ENCODE measurements at places on chromosomes 13 and 19.

GRCh38 chr13:33744589-33745369 is 73.2 kb upstream of the RFC3 start:
- no peak for DNase-seq

GRCh38 chr19:15419413-15420025 is 731 bp upstream of the AKAP8L start:
- no peak for DNase-seq

GRCh38 chr13:34020388-34020787 is 202.4 kb downstream of the RFC3 start:
- DNase-seq: no peak

- no peak for DNase-seq
These were observed 155.0 kb upstream of the SERP2 start for GRCh38 chr13:44218501-44219240.

GRCh38 chr19:11018179-11018578 is 57.3 kb downstream of the SMARCA4 start:
- DNase-seq: no peak

DNA sequence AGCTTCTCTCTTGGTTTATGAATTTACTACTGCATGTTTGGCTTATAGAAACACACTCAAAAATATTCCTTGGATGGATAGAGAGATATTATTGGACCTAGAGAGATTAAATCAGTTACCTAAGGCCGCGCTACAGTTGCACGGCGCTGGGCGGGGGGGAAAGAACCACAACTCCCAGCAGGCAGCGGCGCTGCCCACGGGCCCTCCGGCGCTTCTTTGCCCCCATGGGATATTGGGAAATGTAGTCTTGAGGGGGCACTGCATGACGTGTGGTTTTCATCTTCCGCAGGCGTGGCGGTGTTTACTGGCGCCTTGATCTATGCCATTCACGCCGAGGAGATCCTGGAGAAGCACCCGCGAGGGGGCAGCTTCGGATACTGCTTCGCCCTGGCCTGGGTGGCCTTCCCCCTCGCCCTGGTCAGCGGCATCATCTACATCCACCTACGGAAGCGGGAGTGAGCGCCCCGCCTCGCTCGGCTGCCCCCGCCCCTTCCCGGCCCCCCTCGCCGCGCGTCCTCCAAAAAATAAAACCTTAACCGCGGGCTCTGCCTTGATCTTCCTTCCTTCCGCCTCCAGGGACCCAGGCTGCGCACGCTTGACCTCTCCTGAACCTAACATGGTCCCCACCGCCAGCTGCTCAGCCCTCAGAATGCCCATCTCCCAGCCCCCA is 4.8 kb downstream of the EMP3 start:
- DNase-seq: peak; percentile 66

- DNase-seq: no peak
These were observed 2.8 kb upstream of the ANGPTL8 start for GRCh38 chr19:11236324-11237301.

DNA sequence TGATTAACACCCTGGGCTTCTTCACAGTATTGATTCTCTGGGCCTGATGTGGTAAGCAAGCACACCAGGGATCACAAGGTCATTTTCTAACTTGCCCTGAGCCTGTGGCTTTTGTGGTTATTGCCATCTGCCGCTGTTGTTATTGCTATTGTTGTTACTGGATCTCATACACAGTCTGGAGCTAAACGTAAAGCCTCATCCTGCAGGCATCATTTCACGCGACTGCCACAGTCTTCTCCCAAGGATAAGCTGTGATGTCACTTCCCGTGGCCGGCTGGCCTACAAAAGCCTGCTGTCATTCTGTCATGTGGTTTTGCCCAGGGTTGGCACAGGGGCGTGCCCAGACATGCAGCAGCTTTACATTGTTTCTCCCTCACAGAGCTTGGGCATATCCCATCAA is 154.0 kb upstream of the GPR12 start:
- no peak for DNase-seq

- no peak for DNase-seq
These were observed 443.9 kb downstream of the FGF9 start for GRCh38 chr13:22114630-22115311.

- no peak for DNase-seq
These were observed 49.3 kb downstream of the RAB20 start for GRCh38 chr13:110512198-110512740.

GRCh38 chr19:58578012-58578925 is 5.1 kb upstream of the MZF1 start:
- no peak for DNase-seq

- no peak for DNase-seq
These were observed 525 bp downstream of the CARS2 start for GRCh38 chr13:110705356-110705825.

DNA sequence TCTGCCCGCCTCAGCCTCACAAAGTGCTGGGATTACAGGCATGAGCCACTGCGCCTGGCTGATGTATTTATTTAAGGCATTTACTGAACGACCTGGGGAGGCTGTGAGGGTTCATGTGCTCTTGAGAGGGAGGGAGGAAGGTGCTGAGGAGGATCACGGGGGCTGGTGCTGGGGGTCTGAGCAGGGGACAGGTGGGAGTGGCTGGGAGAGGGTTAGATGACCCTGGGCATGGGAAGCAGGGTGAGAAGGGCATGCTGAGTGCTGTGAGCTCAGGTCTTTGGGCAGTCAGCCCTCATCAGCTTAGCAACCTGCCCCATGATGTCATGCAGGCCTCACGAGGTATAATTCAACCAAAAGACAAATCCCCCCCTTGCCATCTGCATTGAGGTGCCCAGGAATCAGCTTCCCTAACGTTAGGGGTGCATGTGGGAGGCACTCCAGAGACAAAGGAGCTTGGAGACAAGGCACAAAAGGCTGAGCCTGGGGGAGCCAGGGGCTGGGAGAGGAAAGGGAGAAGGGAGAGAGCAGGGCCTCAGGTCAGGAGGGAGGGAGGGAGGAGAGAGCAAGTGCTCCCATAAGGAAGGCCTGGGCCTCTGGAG is 36.4 kb downstream of the SUGP2 start:
- no peak for DNase-seq

GRCh38 chr13:27977476-27978300 is 8.6 kb upstream of the CDX2 start:
- DNase-seq: no peak

GRCh38 chr19:41546386-41546789 is 29.6 kb upstream of the CEACAM21 start:
- no peak for DNase-seq

- DNase-seq: no peak
These were observed 15.5 kb upstream of the RASA3 start for GRCh38 chr13:114147803-114148520.

GRCh38 chr13:80814541-80814940 is 473.6 kb upstream of the SPRY2 start:
- DNase-seq: no peak

DNA sequence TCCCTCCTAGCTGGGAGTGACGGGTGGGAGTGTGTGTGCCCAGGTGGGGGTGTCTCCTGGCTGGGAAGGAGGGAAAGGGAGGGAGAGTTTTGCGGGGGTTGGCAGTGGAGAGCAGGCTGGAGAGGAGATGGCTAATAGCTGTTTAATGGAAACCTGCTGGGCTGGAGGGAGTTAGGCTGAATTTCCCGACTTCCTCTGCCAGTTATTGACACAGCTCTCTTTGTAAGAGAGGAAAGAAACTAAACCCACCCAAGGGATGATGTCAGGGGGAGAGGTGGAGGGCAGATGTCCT is 10.2 kb upstream of the ILF3 start:
- no peak for DNase-seq

GRCh38 chr13:104460554-104460953 is 1394.3 kb upstream of the SLC10A2 start:
- no peak for DNase-seq

GRCh38 chr19:5001615-5002014 is 32.7 kb downstream of the KDM4B start:
- no peak for DNase-seq

- no peak for DNase-seq
These were observed 27.0 kb downstream of the SAE1 start for GRCh38 chr19:47157431-47158321.

DNA sequence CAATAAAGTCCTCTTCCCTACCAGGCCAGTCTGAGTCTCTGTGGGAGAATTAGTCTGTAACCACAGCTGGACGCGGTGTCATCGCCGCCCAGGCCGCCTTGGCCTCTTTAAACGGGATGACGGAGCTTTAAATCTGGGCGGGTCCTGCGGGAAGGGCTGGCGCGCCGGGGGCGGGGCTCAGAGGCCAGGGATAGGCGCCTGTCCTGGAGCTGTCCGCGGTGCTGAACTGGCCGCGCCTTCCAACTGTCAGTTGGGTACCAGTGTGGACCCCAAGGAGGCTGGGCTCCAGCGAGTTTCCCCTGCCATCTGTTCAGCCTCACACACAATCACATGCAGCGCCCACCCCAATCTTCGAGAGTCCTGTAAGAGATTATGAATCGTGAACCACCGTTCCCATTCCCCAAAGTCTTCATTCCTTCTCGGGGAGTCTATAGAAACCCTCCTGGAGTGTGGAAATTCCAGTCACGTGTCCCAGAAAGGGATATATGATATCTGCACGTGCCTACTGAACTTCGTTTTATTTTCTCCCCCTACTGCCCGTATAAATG is 11.5 kb downstream of the APLP1 start:
- no peak for DNase-seq

GRCh38 chr13:98919566-98919965 is 58.3 kb downstream of the DOCK9 start:
- no peak for DNase-seq

GRCh38 chr13:78046331-78046730 is 127.7 kb upstream of the EDNRB start:
- DNase-seq: no peak

GRCh38 chr13:96181911-96182310 is 92.0 kb downstream of the HS6ST3 start:
- no peak for DNase-seq

DNA sequence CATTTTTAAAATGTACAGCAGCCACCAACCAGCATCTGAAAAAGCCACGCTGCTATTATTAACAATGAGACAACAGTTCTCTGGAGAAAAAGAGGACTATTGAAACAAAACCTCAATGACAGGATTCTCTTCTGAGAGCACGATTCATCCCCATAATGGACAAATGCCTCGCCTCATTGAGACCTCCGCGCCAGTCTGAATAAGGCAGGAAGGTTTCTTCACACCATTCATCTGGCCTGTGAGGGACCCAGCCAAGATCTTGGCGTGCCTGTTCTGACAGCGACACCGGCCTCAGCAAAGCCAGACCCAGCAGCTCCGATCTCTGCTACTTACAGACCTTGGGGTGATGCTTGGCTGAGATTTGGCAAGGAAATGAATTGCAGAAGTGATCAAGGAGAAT is 14.8 kb downstream of the SMIM7 start:
- DNase-seq: no peak

- DNase-seq: no peak
These were observed 504.2 kb downstream of the RFC3 start for GRCh38 chr13:34322014-34322742.

DNA sequence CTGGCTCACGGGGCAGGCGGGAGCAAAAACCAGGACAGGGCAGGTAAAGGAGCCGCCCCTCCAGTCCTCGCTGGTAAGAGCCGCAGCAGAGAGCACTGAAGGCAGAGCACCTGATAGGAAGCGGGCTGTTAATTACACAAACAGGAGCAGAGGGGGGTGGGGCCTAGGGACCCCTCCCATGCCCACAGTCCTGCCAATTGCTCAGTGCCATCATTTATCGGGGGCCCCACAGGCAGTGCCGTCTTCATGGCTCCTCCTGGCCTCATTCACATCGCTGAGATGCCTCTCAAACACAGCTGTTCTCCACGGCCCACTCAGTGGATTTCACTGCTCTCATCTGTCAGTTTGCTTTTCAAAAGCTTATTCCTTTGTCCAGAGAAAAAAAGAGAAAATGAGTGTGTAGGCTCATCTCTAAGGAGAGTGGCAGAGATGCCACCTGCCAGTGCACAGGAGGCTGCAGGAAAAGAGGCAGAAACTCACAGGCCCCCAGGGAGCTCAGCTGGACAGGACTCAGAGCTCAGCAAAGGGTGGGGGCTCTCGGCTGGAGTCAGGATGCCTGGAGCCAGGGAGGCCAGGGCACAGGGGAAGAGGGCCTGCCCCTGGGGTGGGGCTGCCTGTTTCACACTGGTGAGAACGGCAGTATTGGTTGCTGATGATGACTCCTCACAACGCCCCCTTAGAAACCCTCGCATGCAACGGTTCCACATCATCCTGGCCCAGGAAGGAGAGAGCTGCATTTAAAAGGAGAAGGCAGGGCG is 174.6 kb downstream of the COL4A1 start:
- no peak for DNase-seq

DNA sequence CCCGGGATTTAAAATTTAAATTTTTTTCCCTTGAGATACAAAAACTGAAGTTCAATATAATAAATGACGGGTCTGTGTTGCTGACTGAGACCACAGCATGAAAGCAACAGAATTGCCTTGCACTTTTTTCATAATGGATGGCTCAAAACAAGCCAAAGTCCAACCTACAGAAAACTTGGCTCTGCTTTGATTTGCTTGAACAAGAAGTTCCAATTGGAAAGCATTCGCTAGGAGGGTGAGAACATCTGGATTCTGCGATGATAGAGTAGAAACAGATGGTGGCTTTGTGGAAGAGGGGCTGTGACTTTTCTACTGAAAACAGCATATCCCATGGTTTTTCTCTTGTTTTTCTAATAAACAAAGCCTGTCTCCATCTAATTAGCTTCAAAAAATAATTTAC is 46.4 kb downstream of the THSD1 start:
- no peak for DNase-seq

GRCh38 chr13:59700281-59700680 is 463.4 kb downstream of the DIAPH3 start:
- no peak for DNase-seq

DNA sequence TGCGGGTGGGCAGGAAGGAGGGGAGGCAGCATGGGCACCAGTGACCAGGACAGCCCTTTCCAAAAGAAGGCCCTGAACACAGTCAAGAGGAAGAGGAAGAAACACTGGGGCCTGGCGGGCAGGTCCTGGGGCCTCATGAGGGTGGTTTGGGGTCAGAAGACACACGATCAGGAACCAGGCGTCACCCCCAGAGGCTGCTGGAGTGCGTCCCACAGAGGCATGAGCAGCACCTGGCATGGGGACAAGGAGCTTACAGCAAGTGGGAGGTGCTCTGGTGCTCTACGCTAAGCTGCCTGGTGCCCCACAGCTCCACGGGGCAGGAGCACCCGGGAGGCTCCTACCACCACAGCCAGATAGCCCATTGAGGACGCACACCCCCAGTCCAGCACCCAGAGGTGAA is 20.0 kb downstream of the ELL start:
- no peak for DNase-seq

- no peak for DNase-seq
These were observed 118.5 kb downstream of the ATP8A2 start for GRCh38 chr13:25490236-25490635.

GRCh38 chr13:22288496-22288895 is 617.6 kb downstream of the FGF9 start:
- no peak for DNase-seq

DNA sequence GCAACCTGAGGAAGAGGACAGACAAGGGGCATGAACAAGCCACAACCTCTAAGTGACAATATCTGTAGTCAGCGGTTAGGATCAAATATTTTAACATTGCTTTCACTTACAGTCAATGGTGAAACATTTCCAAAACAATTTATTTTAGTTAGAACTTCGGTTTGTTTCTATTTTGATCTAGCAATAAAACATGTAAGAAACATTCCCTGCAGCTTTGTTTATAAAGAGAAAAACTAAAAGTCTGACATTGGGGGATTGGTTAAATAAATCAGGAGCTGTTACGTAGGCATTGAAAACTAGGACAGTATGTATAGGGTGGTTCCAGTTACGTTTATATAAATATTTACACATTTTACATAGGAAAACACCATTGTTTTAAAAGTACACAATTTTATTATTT is 3.4 kb downstream of the URI1 start:
- no peak for DNase-seq
